ENCODE measurements at places on chromosomes 2 and 18.

- DNase-seq: no peak
These were observed 1.6 kb downstream of the NCOA1 start for GRCh38 chr2:24492421-24493279.

GRCh38 chr18:3931542-3932112 lies 481.7 kb downstream of the TGIF1 start:
- no peak for DNase-seq

DNA sequence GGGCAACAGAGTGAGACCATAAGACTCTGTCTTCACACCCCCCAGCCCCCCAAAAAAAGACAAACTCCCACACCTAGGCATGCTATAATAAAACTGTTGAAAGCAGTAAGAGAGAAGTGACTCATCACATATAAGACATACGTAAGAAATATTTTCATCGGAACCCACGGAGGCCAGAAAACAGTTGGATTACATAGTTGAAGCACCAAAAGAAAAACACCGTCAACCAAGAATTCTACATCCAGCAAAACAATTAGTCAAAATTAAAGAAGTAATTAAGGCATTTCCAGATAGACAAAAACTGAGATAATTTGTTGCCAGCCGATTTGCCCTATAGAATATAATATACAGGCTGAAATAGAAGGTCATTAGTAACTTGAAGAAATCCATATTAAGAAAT lies 128.7 kb downstream of the VAPA start:
- DNase-seq: no peak

- DNase-seq: no peak
These were observed 480.0 kb downstream of the RIT2 start for GRCh38 chr18:42635378-42636048.

- no peak for DNase-seq
These were observed 127.1 kb downstream of the SOCS6 start for GRCh38 chr18:70415823-70416488.

DNA sequence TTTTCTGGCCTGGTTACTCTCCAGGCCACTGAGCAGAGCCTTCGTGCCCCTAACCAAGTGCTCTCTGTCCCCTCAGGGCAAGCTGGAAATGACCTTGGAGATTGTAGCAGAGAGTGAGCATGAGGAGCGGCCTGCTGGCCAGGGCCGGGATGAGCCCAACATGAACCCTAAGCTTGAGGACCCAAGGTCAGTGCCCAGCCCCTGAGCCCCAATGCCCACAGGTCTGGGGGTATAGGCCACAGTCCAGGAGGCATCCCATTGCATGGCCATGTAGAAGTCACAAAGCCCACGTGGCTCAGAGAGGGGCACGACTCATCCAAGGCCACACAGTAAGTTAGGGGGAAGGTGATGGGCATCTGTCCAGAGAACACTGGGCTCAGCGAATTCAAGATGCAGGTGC lies 227.6 kb downstream of the DYSF start:
- no peak for DNase-seq
